ENCODE measurements at places on chromosomes 1 and 21.

- no peak for DNase-seq
These were observed 365.6 kb upstream of the ADGRL2 start for GRCh38 chr1:81435175-81435574.

GRCh38 chr1:37811027-37811655, 3.1 kb upstream of the YRDC start:
- peak; percentile 69 for DNase-seq

GRCh38 chr1:7993593-7994479, 32.3 kb downstream of the ERRFI1 start:
- DNase-seq: no peak

DNA sequence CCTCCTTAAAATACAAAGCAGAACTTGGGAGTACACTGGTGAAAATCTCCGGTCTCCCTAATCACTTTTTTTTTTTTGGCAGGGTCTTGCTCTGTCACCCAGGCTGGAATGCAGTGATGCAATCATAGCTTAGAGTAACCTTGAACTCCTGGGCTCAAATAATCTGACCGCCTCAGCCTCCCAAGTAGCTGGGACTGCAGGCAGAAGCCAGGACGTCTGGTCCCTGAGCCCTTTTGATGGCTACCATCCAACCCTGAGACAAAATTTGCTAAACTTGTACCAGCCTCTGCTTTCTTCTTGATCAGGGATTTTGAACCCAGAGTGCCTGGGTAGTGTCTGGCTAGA, 4.1 kb downstream of the L1TD1 start:
- DNase-seq: no peak

DNA sequence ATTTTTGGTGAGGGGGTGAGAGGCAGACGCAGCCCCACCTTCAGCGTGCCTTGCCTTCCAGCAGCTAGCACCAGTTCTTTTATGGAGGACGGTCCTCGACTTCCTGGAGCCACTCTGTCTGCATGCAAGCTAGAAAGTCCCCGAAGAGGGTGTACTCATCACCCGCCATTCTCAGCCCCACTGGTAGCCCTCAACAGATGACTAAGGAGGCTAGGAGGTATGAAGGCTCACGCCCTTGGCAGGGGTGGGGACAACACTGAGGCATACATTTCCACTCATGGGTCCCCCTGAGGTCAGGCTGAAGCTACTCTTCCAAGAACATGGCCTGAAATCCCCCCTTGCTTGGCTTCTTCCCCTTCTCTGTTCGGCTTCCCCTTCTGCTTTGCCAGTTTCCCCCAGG, 8.9 kb upstream of the PTPRF start:
- DNase-seq: no peak

DNA sequence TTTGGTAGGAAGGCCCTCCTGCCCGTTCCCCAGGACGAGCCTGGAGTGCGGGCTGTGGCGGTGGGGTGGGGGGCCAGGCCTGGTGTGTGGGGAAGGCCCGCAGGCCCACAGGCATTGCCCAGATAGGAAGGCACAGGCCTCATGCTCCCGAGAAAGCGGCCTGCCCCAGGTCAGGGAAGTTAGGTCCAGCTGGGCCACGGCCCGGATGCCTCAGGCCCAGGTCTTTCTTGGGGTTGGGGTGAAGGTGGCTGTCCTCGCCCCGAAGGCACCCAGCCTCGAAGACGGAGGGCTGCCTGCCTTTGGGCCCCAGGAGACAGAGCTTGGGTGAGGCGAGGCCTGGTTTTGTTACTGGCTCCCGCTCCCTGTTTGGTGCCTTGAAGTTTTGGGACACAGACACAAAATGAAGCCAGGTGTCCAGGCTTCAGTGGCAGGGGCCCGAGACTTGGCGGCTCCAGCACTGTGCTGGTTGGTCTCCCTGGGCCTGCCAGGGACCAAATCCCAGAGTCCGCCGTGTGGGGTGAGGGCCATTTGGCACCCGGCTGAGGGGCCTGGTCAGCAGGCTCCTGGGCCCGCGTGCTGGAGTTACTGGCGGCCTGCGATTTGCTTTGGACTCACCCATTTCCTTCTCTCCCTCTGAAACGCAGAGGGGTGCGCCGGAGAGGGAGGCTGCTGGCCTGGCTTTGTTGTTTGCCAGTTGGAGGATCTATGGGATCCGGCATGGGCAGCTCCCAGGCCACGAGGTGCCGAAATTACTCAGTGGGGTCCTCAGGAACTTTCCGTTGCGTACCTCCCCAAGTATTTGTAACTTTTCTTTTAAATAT, 2.0 kb downstream of the SKI start:
- DNase-seq: no peak

DNA sequence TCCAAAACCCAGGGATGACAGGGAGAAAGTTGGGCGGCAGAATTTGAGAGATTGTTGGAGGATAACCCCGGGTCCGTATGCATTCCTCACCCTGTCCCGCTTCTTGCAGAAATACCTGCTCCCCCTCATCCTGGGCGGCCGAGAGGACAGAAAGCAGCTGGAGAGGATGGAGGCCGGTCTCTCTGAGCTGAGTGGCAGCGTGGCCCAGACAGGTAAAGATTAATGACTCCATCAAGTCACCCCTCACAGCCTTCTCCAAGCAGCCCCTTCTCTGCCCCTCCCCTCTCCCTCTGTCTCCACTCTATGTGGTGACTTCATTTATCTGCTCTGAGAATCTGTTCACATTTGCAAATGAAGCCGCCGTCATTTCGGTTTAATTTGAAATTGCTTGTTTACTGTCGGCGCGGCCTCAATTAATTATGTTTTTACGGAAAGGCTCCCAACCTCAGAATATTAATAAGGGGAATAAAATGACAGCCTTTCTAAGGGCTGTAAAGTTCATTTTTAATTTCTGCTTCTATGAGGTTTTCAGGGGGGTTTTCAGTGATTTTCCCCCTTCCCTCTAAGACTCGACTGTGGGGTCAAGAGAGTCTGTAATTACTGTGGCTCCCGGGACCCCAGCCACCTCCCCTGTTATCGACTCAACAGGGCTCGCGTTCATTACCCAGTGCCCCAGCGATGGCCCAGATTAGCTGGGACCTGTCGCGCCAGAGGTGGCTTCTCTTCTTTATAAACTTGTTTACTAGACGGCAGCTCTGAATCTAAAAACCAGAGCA, 148.3 kb downstream of the PEX14 start:
- no peak for DNase-seq

Data from CD4-positive, alpha-beta T cell treated with Interleukin-1 beta for 1 hour (primary cell).